ENCODE measurements at places on chromosomes 5 and 9. TPM values are rescaled to one million over a fixed set of nuclear protein-coding genes. Genes with fewer than 3 reads are reported as not detected.

The NUDT12 gene
- total RNA-seq, result 31.3 TPM

The SLC6A3 gene
- total RNA-seq, result 0.32 TPM

The PTTG1 gene
- total RNA-seq, result 425 TPM

The HTR4 gene
- total RNA-seq, result not detected

The FOXD4L6 gene
- not detected for total RNA-seq

The ITGA2 gene
- total RNA-seq, result 2.6 TPM

The RNF180 gene
- total RNA-seq, result 7.0 TPM

The UAP1L1 gene
- 0.51 TPM for total RNA-seq

GRCh38 chr5:108379722-108380530 is 2.0 kb downstream of the FBXL17 start:
- no peak for DNase-seq

GRCh38 chr5:9046756-9047481 is 499.0 kb downstream of the SEMA5A start:
- DNase-seq, result no peak

- no peak for DNase-seq
Observed at GRCh38 chr5:6076341-6077239, 301.8 kb downstream of the MED10 start.

- no peak for DNase-seq
Observed at GRCh38 chr5:11012295-11012694, 251.3 kb upstream of the DAP start.

DNA sequence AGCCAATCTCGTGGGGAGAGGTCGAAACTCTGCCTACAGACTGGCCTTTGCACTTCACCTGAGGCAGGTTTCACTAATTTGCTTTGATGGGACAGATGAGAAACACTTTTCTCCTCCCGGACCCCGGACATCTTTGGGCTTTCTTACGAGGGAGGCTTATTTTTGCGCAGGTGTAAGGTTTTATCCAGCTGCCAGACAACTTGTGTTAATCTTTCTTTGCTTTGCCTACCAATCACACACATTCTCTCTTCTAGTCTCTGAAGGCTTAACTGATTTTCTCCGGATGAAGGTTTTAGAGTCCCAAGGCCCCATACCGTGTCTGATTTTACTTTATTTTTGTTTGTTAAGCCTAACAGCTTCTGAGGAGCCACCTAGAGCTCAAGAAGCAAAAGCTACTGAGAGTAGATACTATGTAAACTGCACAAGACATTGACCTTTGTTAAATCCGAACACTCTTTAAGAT is 436 bp upstream of the EMB start:
- DNase-seq, result no peak

GRCh38 chr5:43370352-43370751 is 41.8 kb downstream of the CCL28 start:
- no peak for DNase-seq

GRCh38 chr9:85089188-85089969 is 419.9 kb downstream of the NTRK2 start:
- DNase-seq, result no peak

GRCh38 chr9:132630811-132631210 is 39.0 kb downstream of the DDX31 start:
- no peak for DNase-seq

DNA sequence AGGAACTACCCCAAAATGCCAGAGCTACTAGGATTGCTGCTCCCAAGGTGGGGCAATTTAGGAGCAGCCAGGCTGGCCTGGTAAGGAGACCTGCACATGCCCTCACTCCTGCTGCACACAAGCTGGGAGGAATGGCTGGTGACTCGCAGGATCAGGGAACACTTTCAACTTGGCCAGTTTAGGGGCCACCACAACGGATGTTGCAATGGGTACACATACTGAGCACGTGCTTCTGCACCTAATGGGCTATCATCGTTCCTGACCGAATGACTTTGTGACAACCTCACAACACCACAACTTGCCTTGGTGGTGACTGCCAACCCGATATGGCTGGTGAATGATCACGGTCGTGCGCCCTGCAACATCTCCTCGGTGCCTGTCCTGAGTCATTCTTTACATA is 172.0 kb downstream of the ROR2 start:
- no peak for DNase-seq

DNA sequence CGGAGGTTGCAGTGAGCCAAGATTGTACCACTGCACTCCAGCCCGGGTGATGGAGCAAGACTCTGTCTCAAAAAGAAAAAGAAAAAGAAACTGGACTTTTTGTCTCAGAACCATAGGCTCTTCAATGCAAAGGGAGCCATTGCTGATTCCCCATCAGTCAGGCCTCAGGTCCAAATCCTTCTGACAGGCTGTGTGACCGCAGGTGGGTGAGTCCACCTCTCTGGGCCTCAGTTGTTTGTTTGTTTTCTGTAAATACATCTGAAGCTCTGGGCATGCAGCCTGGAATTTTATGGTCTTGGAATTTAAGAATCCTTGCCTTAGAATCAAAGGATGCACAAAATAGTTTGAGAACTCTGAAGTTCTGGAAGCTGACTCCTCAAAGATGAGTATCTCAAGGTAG is 21.1 kb upstream of the TOR2A start:
- no peak for DNase-seq

- DNase-seq, result no peak
Observed at GRCh38 chr9:127135056-127135745, 12.8 kb upstream of the ANGPTL2 start.

GRCh38 chr5:57311921-57312735 is 138.3 kb downstream of the GPBP1 start:
- DNase-seq, result no peak

GRCh38 chr5:170755679-170756456 is 27.7 kb upstream of the GABRP start:
- no peak for DNase-seq

DNA sequence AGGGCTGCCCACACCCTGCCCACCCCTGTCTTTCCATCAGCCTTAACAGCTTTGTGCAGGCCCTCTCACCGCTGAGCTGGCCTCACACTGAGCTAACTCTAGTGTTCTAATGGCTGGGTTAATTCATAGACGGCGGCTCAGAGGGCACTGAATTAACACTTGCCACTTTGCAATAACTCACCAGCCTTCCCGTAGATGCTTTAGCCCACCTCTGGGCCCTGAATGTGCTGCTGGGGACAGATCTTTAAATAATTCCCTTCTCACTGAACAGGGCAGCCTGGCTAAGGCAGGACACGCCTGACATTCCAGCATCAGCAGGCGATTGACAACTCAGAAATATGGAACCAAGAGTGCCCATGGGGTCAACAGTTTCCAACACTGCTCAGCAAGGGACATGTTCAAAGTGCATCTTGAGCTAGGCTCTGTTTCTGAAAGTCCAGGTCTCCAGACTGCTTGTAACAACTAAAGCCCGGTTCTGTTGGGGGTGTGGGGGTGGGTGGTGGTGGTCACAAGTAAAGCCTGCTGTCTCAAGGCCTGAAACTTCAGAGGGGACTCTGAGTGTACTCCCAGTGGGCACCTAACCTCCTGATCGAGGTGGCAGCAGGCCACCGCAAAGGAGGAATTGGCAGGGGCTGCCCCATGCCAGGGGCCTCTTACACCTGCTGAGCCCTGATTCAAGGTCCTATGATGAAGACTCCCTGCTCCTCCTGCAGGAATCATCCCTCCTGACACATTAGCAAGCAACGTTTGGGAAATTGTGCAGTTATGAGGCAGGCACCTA is 248.3 kb downstream of the FSTL4 start:
- DNase-seq, result no peak

- DNase-seq, result peak; percentile 68
Observed at GRCh38 chr9:101485924-101486692, 47.5 kb upstream of the RNF20 start.

DNA sequence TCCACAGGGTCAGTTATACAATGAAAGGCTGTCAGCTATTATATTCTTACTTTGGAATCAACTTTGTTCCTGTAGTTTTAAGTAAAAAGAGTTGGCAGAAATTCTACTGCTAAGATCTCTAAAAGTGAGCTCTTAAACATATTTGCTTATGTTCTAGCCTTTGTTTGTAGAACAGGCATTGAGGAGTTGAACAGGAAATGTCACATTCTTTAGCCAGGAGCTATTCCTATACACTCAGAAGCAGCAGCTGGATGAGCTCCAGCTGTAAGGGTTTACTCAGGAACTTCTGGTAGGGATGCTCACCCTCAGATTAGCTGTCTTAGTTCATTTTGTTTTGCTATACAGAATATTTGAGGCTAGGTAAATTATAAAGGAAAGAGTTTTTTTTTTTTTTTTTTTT is 22.4 kb upstream of the SPINK14 start:
- DNase-seq, result no peak

DNA sequence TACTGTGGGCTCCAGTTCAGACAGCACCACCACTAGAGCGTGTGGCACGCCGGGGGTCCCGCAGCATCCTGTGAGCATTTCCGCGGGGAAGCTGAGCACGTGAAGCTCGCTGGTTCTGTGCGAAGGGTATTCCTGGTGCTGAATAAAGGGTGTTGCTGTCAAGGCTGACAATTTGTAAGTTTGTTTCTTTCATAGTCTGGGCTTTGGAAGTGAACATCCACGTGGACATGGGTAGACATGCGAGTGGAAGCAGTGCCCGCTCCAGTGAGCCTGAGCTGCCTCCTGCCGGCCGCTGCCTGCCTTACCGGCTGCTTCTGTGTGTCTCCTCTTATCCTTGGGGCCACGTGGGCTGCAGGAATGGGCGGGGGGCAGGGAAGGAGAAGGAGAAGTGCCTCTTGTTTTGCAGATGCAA is 14.7 kb downstream of the NDUFS6 start:
- DNase-seq, result no peak
